CD4-positive, alpha-beta T cell treated with Interleukin-21 for 1 hour (primary cell): ENCODE measurements at places on chromosomes 1 and 21.

DNA sequence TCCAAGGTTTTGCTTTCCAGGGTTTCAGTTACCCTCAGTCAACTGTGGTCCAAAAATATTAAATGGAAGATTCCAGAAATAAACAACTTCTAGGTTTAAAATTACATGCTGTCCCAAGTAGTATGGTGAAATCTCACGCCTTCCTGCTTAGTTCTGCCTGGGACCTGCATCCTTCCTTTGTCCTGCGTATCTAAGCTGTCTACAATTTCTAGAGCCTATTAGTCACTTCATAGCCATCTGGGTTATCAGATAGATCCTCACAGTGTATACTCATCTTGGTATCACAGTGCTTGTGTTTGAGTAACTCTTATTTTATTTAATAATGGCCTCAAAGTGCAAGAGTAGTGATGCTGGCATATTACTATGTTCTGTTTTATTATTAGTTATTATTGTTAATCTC lies 157.7 kb downstream of the ROR1 start:
- no peak for DNase-seq

GRCh38 chr1:51622455-51622913 lies 5.6 kb downstream of the OSBPL9 start:
- no peak for DNase-seq

- DNase-seq: no peak
Observed at GRCh38 chr1:164937291-164937690, 378.3 kb downstream of the PBX1 start.

DNA sequence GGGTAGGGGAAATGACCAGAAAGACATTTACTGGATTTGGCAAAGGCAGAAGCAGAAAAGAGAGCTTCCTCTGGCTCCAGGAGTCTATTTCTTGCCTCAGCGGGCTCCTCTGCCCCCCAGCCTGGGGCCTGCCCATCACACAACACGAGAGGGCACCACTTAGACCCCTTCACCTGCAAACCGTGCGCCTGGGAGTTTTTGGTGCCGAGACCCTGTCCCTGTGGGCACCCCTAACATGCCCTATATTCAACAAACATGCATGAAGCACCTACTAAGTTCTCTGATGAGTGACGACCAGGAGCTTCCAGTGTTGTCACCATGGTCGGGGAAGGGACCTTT lies 18.8 kb downstream of the IL6R start:
- no peak for DNase-seq

DNA sequence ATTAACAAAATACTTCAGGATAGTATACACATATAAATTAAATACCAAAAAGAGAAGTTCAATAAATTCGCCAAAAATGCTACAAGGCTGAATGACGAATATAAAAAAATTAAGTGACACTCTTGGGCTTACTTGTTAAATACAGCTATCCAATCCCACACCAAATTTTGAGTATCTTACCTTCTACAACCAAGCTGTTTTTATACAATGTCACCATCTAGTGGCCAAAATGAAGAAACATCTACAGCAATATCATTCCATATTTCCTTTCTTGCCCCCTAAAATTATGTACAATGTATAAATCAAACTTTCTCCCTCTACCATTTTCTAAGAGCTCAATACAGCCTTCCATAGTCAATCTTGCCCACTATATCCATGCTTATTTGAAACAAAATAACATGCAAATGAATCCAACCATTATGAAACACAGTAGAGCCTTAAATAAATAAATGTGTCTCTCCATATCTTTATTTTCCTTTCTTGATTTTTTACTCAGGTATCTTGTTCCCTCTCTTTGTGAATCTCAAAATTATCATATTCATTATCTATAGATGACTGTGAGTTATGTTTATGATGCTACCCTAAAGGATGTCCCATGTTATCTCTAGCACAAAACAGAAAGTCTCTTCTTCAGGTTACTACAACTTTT lies 86.3 kb downstream of the ACBD6 start:
- peak; percentile 22 for DNase-seq

DNA sequence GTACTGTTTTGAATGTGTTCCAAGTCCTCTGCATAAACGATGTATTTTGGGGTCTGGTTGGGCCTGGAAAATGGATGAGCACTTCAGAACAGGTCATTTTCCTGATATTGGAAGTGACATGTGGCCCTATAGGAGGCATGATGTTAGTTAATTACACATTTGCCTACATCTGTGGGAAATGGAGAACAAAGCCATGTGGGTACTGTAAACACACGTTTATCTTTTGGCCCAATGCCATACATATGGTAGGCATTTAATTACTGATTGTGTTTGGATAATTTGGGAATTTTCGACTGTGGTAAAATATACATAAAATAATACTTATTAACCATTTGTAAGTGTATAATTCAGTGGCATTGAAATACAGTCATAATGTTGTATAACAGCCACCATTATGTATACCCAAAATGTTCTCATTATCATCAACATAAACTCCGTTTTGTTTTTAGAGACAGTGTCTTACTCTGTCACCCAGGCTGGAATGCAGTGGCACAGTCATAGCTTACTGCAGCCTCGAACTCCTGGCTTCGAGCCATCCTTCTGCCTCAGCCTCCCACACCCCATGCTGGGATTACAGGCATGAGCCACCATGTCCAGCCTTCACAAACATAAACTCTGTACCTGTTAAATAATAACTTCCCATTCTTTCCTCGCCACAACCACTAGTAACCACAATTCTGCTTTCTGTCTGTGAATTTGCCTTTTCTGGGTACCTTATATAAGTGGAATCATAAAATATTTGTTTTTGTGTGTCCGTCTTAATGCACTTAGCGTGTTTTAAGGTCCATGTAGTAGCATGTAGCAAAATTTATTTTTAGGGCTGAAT lies 11.9 kb upstream of the RNPEP start:
- DNase-seq: no peak

DNA sequence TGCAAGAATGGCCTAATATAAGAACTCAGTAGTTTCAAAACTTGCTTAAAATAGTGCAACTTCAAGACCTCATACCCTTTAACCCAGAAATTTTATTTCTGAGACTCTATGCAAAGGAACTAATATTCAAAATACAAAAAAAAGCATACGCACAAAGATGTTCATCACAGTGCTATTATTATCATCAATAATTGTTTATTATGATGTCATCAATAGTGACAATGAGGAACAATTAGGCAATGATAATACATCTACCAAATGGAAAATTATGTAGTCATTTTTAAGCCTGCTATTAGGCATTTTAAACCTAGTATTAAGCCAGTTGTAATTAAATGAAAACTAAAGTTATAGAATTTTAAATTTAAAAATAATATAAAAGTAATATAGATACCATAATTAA lies 3.3 kb downstream of the TTLL7 start:
- DNase-seq: no peak

GRCh38 chr1:21563971-21564370 lies 54.7 kb downstream of the ALPL start:
- DNase-seq: no peak

- no peak for DNase-seq
Observed at GRCh38 chr21:35777081-35777480, 283.2 kb downstream of the SETD4 start.
